GM23248 (cell line): ENCODE measurements at places on chromosomes 4 and X. TPM values are rescaled to one million over a fixed set of nuclear protein-coding genes. Genes with fewer than 3 reads are reported as not detected.
A peak's percentile ranks its signal among the peaks of the same experiment; 100 is the strongest.

TCEAL7 gene
- 21.8 and 21.9 TPM in 2 replicates for polyA plus RNA-seq

JAKMIP1 gene
- polyA plus RNA-seq, result not detected in 2 replicates

ARHGAP36 gene
- not detected in 2 replicates for polyA plus RNA-seq

DNA sequence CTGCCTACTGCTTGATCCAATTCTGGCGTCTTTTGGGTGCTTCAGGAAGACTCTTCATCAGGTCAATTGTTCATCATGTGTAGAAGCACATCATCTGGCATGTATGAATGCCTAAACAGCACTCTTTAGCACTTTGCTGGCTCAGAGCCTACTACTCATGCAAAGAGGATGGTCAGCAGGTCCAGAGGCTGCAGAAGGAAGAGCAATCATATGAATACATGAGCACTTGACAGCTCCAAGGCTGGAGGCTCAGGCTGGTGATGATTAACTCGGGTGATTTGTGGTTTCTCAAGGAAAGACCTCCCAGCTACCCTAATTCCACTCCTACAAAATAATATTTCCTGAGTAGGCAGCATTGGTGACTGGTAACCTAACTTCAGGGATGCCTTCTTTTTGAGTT, 103.8 kb upstream of the CXCL13 start:
- no peak for DNase-seq
- no peaks in the 10 kb centered on the region for H3K36me3 ChIP-seq
- no peak overlapping the region for H3K27ac ChIP-seq
- H3K4me1 ChIP-seq, result no peaks in the 10 kb centered on the region
- H3K27me3 ChIP-seq, result peaks cover 15% of the 10 kb centered on the region

DNA sequence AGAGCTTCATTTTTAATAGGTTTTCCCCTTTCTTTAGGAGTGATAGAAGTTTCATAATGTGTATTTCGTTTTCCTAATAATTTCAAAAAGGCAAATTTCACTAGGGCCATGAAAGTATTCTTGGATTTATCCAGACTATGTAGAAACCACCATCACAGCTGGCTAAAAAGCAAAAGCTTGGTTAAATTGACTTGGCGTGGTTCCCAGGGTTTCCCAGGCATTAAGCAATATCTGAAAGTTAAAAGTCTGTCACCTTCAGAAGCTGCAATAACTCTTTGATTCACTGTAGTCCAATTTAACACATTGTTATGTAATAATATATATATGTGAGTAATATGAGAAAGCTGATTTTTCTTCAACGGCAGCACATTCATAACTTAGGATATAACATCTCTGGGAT, 38.3 kb downstream of the NDNF start:
- no peaks in the 10 kb centered on the region for H3K36me3 ChIP-seq
- peak; percentile 74 for DNase-seq
- no peak overlapping the region for H3K4me3 ChIP-seq

GRCh38 chrX:107823456-107823855, 2.2 kb upstream of the MID2 start:
- peak; percentile 79 for DNase-seq
- peaks cover 13% of the 10 kb centered on the region for H3K4me1 ChIP-seq
- H3K27ac ChIP-seq, result peak overlapping the region; percentile 58
- H3K27me3 ChIP-seq, result no peaks in the 10 kb centered on the region

GRCh38 chr4:139274790-139275189, 5.2 kb downstream of the MGARP start:
- no peaks in the 10 kb centered on the region for H3K27me3 ChIP-seq
- no peaks in the 10 kb centered on the region for H3K36me3 ChIP-seq
- no peaks in the 10 kb centered on the region for H3K4me1 ChIP-seq
- no peak overlapping the region for H3K27ac ChIP-seq
- H3K4me3 ChIP-seq, result no peak overlapping the region
- no peak for DNase-seq

- H3K27ac ChIP-seq, result no peak overlapping the region
- peaks cover 10% of the 10 kb centered on the region for H3K4me1 ChIP-seq
- no peaks in the 10 kb centered on the region for H3K27me3 ChIP-seq
- peak; percentile 5 for DNase-seq
Observed at GRCh38 chr4:176874721-176875445, 82.2 kb upstream of the VEGFC start.

GRCh38 chrX:101206471-101206870, 13.1 kb upstream of the DRP2 start:
- H3K36me3 ChIP-seq, result no peaks in the 10 kb centered on the region
- no peak overlapping the region for H3K4me3 ChIP-seq
- H3K27ac ChIP-seq, result no peak overlapping the region

DNA sequence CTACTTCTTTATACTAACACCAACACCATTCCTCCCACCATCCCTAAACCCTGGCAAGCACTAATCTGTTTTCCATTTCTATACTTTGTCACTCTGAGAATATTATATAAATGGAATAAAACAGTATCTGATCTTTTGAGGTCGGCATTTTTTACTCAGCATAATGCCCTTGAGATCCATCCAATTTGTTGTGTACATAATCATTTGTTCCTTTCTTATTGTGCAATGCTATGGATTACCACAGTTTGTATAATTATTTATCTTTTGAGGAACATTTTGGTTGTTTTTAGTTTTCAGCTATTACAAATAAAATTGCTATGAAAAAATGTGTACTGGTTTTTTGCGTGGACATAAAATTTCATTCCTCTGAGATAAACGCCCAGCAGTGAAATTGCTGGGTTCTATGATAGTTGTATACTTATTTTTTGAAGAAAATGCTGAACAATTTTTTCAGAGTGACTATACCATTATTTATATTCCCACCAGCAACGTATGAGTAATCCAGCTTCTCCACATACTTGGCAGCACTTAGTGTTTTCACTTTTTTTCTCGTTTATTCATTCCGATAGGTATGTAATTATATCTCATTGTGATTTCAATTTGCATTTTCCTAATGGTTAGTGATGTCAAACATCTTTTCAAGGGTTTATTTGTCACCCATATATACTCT, 154.3 kb upstream of the DCAF8L1 start:
- H3K27me3 ChIP-seq, result no peaks in the 10 kb centered on the region
- H3K4me3 ChIP-seq, result no peak overlapping the region
- no peaks in the 10 kb centered on the region for H3K36me3 ChIP-seq
- H3K27ac ChIP-seq, result no peak overlapping the region
- no peak for DNase-seq
- H3K4me1 ChIP-seq, result no peaks in the 10 kb centered on the region

- no peak for DNase-seq
- H3K27me3 ChIP-seq, result no peaks in the 10 kb centered on the region
- no peak overlapping the region for H3K27ac ChIP-seq
- H3K36me3 ChIP-seq, result no peaks in the 10 kb centered on the region
Observed at GRCh38 chr4:40734497-40734896, 15.3 kb upstream of the NSUN7 start.

DNA sequence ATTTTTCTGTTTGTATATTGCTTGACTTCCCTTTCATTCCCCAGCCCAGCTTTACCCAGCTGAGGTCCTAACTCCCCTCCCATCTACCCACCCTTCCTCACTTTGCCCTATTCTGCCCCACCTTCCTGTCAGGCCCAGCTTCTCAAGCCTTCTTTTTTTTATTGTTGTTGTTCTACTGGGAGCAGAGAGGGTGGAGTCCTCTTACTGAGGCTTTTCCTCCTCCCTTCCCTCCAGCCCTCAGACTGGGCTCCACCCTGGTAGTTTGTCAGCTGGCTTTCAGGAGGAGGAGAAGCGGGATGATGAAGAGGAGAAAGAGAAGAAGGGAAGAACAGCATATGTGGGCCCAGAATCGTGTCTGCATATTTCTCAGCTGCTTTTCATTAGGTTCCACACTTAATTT, 3.2 kb upstream of the KLF8 start:
- no peak overlapping the region for H3K4me3 ChIP-seq
- no peaks in the 10 kb centered on the region for H3K27me3 ChIP-seq
- no peaks in the 10 kb centered on the region for H3K36me3 ChIP-seq
- DNase-seq, result peak; percentile 11
- H3K4me1 ChIP-seq, result no peaks in the 10 kb centered on the region

DNA sequence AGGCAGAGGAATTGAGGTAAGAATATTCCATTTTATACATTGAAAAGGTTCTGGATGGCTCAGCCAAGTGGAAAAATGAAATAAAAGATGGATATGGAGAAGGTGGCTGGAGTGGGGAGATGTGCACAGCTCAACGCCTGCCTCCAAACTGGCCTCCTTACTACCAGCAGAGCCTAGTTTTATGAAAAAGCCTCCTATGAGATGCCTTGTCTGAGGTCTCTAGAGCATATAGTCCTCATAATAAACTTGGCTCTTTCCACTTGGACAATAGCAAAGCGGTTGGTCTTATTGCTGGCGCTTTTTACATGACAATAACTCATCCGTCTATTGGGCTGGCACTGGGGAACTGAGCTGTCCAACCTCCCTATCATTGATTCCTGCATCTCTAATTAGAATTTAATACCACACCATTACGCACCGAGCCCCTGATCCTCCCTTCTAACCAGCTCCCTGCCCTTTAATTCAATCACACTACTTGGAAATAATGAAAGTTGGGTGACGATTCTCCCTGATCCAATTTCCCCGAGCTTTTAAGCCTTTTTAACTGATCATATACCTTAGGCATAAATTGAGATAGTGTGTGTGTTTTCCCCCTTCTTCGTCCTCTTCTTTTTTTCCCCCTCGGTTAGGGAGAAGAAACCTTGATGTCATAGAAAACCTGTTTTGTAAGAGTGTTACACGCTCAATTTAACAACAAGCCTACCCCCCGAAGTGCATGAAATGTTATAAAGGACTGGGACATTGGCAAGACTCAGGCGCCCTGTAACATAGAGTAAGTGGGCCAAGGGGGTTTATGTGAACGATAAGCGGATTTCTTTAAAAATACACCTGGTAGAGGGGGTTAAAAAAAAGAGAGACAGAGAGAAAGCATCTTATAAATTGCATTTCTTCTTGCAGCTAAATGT, at the start of gene PHOX2B:
PHOX2B (minus strand) TSS at position 155 of the 905 bp plus-strand sequence; CDS start at position 40, 115 bp downstream.
- no peak within 1 kb of the TSS for H3K27ac ChIP-seq
- H3K4me1 ChIP-seq, result no peaks in the 10 kb centered on the region
- H3K36me3 ChIP-seq, result no peaks in the 10 kb centered on the region
- no peak within 1 kb of the TSS for H3K4me3 ChIP-seq

- no peak overlapping the region for H3K27ac ChIP-seq
- DNase-seq, result no peak
Observed at GRCh38 chr4:184680698-184681097, 31.2 kb downstream of the PRIMPOL start.
